ENCODE measurements at places on chromosomes 2 and 18. TPM values are rescaled to one million over a fixed set of nuclear protein-coding genes. Genes with fewer than 3 reads are reported as not detected.

Gene GATA6
- 8.4 TPM for total RNA-seq

Gene TUBA4B
- not detected for total RNA-seq

Gene PIEZO2
- total RNA-seq = 17.0 TPM

Gene SLC5A6
- 19.0 TPM for total RNA-seq

Gene SULT1C2
- total RNA-seq = not detected

DNA sequence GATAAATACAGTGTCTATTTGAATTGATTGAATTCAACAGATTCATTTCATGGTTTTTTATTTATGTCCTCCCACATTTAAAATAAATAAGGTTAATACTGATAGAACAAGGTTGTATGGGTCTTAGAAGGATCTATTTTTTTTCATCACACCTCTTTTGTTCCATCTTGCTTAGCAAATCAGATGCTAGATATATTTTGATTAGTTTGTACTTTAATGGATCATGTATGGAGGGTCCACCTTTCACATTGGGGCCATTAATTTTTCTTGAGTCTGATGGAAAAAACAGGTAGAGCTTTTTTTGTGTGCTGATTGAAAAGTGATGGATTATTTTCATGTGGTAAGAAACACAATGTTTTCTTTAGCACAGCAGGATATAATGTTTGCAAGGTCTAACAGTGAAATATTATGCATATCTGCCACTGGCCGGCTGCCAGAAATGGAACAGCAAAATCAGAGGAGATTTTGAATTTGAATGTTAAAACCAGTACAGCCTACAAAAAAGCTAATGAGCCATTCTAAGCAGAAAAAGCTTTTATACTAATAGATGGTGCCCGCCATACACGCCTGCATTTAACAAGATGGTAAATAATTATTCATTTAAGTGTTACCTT, 188.1 kb upstream of the ETAA1 start:
- no peak overlapping the region for H3K4me3 ChIP-seq
- no peaks in the 10 kb centered on the region for H3K27me3 ChIP-seq
- no peaks in the 10 kb centered on the region for H3K36me3 ChIP-seq

GRCh38 chr18:41703744-41704530, 251.1 kb upstream of the PIK3C3 start:
- H3K27ac ChIP-seq = no peak overlapping the region
- no peak overlapping the region for H3K4me3 ChIP-seq
- no peak for DNase-seq
- no peaks in the 10 kb centered on the region for H3K27me3 ChIP-seq
- no peaks in the 10 kb centered on the region for H3K4me1 ChIP-seq

DNA sequence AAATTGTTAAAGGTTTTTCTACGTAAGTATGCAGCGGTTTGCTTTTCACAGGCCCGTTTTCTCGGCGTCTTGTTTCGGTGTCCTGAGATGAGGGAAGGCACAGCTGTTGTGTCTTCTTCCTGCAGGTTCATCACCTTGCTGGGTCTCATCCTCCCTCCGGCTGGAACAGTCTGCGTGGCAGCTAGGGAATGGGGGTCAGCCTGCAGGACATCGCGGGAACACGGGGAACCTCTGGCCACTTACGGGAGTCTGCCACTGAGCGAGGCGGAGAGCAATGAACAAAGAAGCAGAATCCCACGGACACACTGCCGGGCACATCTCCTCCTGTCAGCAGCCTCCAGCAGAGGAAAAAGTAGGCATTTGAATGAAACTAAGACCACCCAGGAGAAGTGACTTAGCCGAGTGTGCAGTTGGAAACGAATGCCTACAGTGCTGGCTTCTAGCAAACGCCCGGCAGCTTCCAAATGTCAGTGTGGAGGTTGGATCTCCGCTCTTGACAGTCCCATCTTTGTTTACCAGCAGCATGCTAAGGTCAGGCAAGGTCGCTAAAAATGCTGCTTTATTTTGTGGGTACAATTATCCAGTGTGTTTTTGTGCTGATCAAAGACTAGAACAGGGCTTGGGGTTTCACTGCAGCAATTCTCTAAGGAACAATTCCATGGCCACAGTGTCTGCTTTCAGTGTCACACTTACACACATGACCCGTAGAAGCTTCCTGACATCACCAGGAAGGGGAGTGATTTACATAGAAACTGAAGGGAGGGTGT, 109.8 kb upstream of the SEC11C start:
- H3K27me3 ChIP-seq = no peaks in the 10 kb centered on the region
- H3K4me3 ChIP-seq = no peak overlapping the region
- H3K27ac ChIP-seq = peak overlapping the region; percentile 73
- H3K36me3 ChIP-seq = no peaks in the 10 kb centered on the region

DNA sequence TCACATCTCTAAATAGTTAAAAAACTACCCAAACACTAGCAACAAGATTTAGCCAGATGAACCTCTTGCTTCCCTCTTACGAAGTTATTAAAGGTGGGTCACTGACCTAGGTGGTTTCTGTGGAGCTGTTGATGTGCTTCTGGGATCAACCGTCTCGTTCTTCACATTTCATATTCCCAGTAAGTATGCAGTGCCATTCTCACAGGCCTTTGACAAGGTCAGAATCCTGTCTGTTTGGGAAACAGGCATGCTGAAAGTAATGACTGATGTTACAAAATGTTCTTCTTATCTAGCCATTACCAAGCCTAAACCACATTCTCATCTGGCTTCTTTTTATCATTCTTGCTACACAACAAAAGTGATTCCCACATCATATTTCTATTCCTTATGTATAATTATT, 70.3 kb downstream of the WDR7 start:
- DNase-seq = no peak
- H3K27me3 ChIP-seq = no peaks in the 10 kb centered on the region
- no peak overlapping the region for H3K4me3 ChIP-seq
- H3K36me3 ChIP-seq = no peaks in the 10 kb centered on the region
- no peak overlapping the region for H3K27ac ChIP-seq

GRCh38 chr2:7031547-7032245, 114.5 kb downstream of the RNF144A start:
- H3K4me3 ChIP-seq = no peak overlapping the region
- DNase-seq = no peak
- H3K4me1 ChIP-seq = no peaks in the 10 kb centered on the region

DNA sequence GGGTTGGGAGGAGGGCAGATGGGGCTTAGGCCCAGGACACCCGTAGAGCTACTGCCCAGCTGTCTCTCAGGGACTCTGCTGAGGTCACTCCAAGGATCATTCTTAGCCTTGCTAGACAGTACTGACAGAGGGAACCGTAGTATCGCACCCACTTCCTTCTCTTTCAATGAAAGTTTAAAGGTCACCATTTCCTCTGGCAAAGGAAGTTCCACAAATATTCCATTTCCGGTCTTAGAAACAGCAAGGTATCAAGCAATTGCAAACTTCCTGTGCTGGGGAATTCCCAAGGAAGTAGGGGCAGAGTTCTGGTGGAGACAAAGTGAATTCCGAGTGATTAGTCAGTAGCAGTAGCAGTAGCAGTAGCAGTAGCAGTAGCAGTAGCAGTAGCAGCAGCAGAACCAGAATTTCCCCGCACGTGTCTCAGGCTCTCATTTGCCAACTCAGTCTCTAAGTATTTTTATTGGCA, 24.7 kb downstream of the IL1B start:
- no peak overlapping the region for H3K4me3 ChIP-seq
- peaks cover 16% of the 10 kb centered on the region for H3K4me1 ChIP-seq
- DNase-seq = no peak
- no peaks in the 10 kb centered on the region for H3K27me3 ChIP-seq
- H3K36me3 ChIP-seq = no peaks in the 10 kb centered on the region

DNA sequence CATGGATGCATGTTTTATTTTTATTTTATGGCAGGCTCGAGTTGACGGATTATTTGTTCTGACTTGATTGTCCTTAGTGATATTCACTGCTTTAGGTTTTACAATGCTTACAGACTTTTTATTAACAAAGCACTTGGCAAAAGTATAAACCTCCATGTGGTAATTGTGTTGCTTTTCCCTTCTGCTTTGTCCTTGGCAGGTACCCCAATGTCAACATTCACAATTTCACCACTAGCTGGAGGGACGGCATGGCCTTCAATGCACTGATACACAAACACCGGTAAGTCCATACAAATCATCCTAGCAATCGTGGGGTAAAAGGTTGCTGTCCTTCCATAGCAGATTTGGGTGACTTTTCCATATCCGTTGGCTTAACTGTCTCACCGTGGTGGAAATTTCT, 106.1 kb upstream of the EML6 start:
- H3K4me3 ChIP-seq = no peak overlapping the region
- no peak overlapping the region for H3K27ac ChIP-seq
- no peaks in the 10 kb centered on the region for H3K27me3 ChIP-seq
- peaks cover 77% of the 10 kb centered on the region for H3K4me1 ChIP-seq
- DNase-seq = no peak

- H3K27ac ChIP-seq = no peak overlapping the region
- H3K4me1 ChIP-seq = no peaks in the 10 kb centered on the region
- DNase-seq = no peak
- H3K27me3 ChIP-seq = no peaks in the 10 kb centered on the region
- H3K36me3 ChIP-seq = no peaks in the 10 kb centered on the region
Observed at GRCh38 chr2:99520813-99521212, 31.0 kb upstream of the REV1 start.

- no peak overlapping the region for H3K4me3 ChIP-seq
- H3K36me3 ChIP-seq = peaks cover 7% of the 10 kb centered on the region
- no peak overlapping the region for H3K27ac ChIP-seq
Observed at GRCh38 chr2:202488671-202489070, 112.5 kb downstream of the BMPR2 start.

- DNase-seq = no peak
- H3K4me3 ChIP-seq = no peak overlapping the region
- H3K4me1 ChIP-seq = peaks cover 46% of the 10 kb centered on the region
- no peak overlapping the region for H3K27ac ChIP-seq
- no peaks in the 10 kb centered on the region for H3K27me3 ChIP-seq
- no peaks in the 10 kb centered on the region for H3K36me3 ChIP-seq
Observed at GRCh38 chr2:233351423-233351822, 2.9 kb upstream of the DGKD start.

GRCh38 chr18:63523660-63524059, 18.5 kb upstream of the SERPINB12 start:
- no peak for DNase-seq
- H3K27me3 ChIP-seq = no peaks in the 10 kb centered on the region
- no peaks in the 10 kb centered on the region for H3K36me3 ChIP-seq

DNA sequence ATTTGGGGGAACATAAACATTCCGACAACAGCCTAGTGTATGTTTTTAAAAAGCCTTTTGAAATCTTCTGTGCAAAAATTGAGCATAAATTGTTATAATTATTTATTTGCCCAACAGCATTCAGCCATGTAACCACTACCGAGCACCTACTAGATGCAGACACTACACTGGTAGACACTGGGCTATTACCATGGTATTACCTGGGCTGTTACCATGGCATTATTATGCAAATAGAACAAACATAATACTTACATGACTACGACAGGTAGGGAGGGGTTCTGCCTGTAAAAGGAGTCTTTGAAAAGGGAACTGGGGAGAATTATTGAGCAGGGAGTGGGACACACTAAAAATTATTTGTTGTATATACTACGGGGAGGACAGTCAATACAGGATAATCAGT, 116.4 kb downstream of the MREG start:
- H3K4me1 ChIP-seq = no peaks in the 10 kb centered on the region
- H3K4me3 ChIP-seq = no peak overlapping the region
- H3K36me3 ChIP-seq = no peaks in the 10 kb centered on the region

- H3K4me3 ChIP-seq = peak overlapping the region; percentile 29
- no peak for DNase-seq
- H3K27me3 ChIP-seq = no peaks in the 10 kb centered on the region
- no peak overlapping the region for H3K27ac ChIP-seq
Observed at GRCh38 chr18:22710673-22711191, 222.4 kb upstream of the RBBP8 start.

- no peaks in the 10 kb centered on the region for H3K4me1 ChIP-seq
- DNase-seq = no peak
- H3K36me3 ChIP-seq = no peaks in the 10 kb centered on the region
Observed at GRCh38 chr2:88521445-88522073, 69.1 kb upstream of the FOXI3 start.

- no peaks in the 10 kb centered on the region for H3K27me3 ChIP-seq
- peaks cover under 1% of the 10 kb centered on the region for H3K4me1 ChIP-seq
- no peak overlapping the region for H3K27ac ChIP-seq
- no peak for DNase-seq
- no peaks in the 10 kb centered on the region for H3K36me3 ChIP-seq
Observed at GRCh38 chr18:9022397-9023155, 79.9 kb upstream of the NDUFV2 start.
